NCI-H187 treated with DMSO at 0.1 percent for 48 hours (cell line): ENCODE measurements at places on chromosomes 1 and 21.

GRCh38 chr1:156114919-156115513 is 505 bp downstream of the LMNA start:
- no peak for DNase-seq

- no peak for DNase-seq
These were observed 163.3 kb downstream of the PIK3R3 start for GRCh38 chr1:45968941-45969666.

DNA sequence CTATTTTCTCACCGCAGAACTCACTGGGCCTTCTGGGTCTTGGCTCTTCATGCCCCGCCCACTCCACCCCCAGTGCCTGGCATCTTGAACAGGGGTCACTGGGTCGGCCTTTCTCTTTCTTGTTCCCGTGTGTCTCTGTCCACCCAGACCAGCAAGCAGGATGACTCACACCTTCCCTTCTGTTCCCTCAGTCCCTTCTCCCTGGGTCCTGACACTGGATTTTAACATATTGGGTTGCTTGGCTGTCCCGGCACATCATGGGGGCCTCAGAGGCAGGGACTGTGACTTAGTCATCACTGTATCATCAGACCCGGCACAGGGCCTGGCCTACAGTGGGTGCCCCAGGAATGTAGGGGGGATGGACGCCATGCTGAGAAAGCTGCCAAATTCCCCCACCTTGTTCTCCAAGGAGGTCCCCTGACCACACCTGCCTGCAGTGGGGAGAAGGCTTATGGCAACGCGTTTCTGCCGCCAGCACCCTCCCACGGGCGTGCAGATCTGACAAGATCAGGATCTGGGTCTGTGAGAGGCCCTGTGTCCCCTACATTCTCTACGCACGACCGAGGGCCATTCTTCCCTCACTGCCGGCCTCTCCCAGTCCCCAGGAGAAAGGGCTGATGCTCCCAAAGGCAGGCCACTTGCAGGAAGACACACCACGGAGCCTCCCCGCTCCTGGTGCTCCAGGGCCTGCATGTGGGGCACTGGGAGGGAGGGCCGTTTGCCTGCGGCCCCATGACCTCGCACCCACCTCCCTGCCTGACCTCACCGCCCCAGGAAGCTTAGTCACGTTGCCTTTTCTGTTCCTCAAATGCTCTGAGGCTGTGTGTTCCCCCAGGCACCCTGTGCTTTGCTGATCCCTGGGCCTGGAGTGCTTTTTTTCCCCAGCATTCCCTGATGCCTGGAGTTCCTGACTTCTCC is 157.2 kb upstream of the TMEM51 start:
- DNase-seq, result no peak

DNA sequence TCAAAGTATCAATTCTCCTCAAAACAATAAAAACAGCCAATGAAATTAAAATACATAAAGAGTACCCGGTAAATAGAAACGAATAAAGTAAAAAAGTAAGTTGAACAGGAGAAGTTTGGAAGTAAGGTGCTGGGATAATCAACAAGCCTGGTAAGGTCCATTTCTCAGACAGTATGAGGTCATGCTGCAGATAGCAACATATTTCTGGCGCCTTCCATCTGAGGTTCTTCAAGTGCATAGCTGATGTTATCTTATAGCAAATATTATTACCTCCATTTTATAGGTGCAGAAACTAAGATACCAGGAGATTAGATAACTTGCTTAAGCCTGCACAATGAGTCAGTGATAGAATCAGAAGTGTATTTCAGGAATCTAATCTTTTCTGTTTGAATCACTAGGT is 23.7 kb upstream of the CEP350 start:
- no peak for DNase-seq

- no peak for DNase-seq
These were observed 58.5 kb downstream of the PHACTR4 start for GRCh38 chr1:28428012-28428411.

GRCh38 chr1:28119556-28119955 is 31.1 kb upstream of the EYA3 start:
- DNase-seq, result no peak

- no peak for DNase-seq
These were observed 16.6 kb upstream of the ABCG1 start for GRCh38 chr21:42202321-42202720.

- no peak for DNase-seq
These were observed 282 bp upstream of the ECE1 start for GRCh38 chr1:21290546-21290944.

DNA sequence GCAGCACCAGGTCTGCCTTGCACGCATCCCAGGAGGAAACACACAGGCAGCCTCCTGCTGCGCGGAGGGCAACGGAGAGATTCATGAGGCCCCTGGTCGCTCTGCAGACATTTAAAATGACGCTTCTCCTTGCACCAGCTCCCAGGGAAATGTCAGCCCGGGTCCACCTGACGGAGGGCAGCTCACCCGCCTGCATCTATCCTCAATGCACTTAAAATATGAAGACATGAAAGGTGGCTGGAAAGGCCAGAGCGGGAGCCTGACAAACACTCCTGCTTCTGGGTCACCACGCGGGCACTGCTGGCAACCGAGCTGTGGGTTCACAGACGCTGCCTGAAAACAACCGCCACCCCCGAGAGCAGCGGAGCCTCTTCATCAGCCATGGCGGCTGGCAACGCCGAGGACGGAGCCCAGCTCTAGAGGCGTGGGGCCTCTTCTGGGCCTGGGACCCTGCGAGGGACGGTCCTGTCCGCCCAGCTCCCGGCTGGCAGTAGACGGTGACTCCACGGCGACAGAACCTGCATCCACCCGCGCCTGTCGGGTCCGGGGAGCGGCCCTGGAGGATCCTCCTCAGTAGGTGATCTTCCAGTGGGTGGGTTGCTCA is 22.7 kb downstream of the POFUT2 start:
- no peak for DNase-seq

- no peak for DNase-seq
These were observed 257.1 kb upstream of the GREM2 start for GRCh38 chr1:240869071-240869470.

GRCh38 chr1:88802950-88803349 is 88.4 kb downstream of the GTF2B start:
- no peak for DNase-seq

GRCh38 chr1:59442492-59442891 is 145.6 kb downstream of the FGGY start:
- DNase-seq, result no peak

DNA sequence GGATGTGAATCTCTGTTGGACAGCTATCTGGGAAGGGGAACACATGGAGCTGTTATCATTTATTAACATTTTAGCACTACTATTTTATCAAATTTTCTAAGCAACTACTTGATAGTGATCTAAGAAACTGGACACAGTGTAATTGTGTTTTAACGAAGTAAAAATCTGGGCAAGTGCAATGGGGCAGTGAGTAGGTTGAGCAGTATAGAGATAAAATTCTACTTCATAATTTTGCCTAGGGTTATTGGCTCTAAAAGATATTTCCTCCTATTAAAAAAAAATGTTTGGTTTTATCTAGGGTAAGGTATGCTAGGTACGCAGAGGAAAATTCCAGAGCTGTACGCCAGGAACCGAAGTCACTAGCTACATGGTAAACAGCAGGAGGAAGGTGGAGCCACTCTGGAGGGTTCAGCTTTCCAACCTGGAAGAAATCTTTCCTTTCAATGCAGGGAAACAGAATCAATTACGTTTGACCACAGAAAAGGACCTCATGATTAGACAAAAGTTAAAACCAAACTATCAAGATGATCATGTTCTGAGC is 43.3 kb downstream of the BCAR3 start:
- no peak for DNase-seq

- no peak for DNase-seq
These were observed 174.1 kb downstream of the LBR start for GRCh38 chr1:225253784-225254183.

DNA sequence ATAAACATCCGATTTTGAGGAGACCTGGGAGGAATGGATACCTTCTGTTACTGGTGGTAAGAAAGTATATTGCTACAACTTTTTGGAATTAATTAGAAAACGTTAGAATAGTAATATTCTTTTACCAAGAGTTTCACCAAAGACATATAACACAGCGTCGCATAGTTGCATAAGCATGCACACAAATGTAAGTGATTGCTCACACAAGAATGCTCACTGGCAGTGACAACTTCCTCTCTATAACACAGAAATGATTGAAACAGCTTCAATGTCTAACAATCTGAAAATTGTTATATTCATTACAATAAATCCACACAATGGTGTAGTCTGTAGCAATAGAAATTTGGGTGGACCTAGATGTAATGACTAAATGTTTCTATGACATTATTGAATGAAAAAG is 998.6 kb downstream of the TTLL7 start:
- DNase-seq, result no peak

- DNase-seq, result no peak
These were observed 4.9 kb downstream of the RRP1 start for GRCh38 chr21:43794311-43794710.

- no peak for DNase-seq
These were observed 1.7 kb downstream of the ALDH9A1 start for GRCh38 chr1:165696625-165697100.

GRCh38 chr1:77313491-77313890 is 31.7 kb downstream of the AK5 start:
- no peak for DNase-seq

- no peak for DNase-seq
These were observed 1.4 kb downstream of the TARBP1 start for GRCh38 chr1:234477386-234478151.

- DNase-seq, result no peak
These were observed 68.6 kb downstream of the ZC3H11B start for GRCh38 chr1:219544163-219544846.

GRCh38 chr1:178500936-178501554 is 4.3 kb upstream of the CLEC20A start:
- no peak for DNase-seq

- DNase-seq, result no peak
These were observed 12.4 kb downstream of the KCNA10 start for GRCh38 chr1:110506541-110506940.

DNA sequence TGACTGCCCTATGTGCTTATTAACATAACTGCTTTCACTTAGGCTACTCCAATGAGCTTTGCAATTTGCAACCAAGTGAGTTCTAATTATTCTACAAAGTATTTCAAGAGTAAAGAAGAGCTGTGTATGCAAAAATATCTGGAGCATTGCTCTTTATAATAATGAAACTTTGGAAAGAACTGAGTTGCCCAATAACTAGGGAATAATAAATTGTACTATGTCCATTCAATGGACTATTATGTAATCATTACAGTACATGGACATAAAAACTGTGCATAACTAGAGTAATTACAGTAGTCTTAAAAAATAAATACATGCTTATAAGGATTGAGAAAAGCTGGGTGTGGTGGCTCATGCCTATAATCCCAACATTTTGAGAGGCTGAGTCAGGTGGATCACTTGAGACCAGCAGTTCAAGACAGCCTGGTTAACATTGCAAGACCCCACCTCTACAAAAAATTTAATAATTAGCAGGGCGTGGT is 70.3 kb upstream of the JAK1 start:
- DNase-seq, result no peak

DNA sequence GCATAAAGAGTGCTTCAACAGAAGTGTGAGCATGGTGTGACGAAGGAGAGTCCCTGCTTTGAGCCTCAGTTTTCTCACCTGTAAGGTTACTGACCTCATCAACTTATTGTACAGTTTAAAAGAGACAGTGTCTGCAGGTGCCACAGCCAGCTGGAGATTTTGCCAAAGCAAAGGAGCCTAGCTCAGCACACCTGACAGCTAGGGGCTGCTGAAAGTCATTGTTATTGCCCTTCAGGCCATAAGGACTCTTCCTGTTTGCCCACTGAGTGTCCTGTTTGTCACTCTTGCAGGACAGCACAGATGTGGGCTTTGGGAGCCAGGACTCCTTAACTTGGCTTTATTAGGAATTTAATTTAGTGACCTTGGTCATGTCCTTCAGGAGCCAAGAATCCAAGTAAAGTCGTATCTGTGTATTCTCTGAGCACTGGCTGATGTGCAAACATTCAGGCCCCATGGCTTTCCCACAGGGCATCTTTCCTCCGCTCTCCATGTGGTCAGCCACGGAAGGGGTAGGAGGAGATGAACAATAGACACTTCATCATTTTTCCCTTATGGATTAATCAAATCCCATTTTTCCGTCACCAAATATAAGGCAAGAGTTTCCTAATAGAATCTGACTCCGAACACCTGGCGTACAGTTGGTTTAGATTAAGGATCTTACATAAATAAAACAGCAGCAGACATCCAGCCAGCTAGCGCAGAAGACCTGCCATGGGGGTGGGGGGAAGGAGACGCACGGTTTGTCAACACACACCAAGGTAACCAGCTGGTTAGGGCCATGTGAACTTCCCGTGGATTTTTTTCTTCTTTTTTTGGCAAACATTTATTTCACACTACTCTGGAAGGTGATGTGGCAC is 43.1 kb upstream of the KANK4 start:
- DNase-seq, result no peak

DNA sequence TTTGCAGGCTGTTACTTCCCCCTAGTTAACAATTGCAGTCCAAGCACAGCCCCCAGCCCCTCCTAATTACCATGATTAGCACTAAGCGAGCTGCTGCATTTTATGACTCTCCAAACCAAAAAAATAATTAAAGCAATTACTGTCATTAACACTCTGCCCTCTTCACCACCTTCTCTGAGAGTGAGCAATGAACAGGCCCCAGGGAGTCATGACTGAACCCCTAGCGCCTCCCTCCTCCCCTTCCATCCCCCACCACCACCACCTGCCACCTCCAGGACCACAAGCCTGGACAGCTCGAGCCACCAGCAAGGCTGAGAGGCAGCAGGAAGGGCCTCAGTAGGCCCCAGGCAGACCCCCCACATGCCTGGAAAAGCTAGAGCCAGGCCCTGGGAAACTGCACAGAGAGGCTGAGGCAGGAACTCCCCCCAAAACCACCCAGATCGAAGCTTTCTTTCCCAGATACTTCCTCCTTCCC is 35.5 kb upstream of the ZC3H12A start:
- no peak for DNase-seq

- DNase-seq, result no peak
These were observed 15.1 kb downstream of the ELK4 start for GRCh38 chr1:205616563-205617293.

- no peak for DNase-seq
These were observed 89.1 kb upstream of the NEGR1 start for GRCh38 chr1:72371259-72372035.

GRCh38 chr1:86207323-86207722 is 50.8 kb upstream of the COL24A1 start:
- DNase-seq, result peak; percentile 59
